ENCODE measurements at places on chromosomes 4 and X.

DNA sequence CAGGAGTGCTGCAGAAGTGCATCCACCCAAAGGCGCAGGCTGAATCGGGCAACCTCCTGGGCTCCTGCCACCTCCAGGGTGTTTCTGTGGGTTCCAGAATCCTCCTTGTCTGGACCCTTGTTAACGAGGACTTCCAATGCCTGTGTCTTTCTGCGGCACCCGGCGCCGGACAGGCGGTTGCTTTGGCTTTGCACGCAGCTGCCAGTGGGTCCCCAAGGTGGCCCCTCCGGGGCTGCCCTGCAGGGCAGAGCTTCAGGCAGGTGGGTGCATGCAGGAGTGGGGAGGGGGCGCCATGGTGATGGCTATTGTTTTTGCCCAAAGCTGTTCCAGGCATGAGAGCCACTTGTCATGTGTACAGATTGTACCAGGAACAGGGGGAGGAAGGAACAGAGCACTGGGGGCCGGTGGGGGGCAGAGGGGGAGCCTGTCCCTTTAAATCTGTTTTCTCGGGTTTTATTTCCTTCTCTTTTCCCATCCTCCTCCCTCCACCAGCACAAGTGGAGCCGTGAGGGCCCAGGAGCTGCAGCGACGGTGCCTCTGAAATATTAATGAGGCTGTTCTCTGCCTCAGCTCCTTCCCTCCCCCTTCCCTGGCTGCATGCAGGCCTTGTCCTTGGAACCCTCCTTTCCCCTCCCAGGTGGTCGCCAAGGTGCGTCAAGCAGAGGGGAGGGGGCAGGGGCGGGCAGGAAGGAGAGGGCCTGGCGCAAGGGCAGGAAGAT, 13.1 kb downstream of the ATP2B3 start:
- DNase-seq = no peak

DNA sequence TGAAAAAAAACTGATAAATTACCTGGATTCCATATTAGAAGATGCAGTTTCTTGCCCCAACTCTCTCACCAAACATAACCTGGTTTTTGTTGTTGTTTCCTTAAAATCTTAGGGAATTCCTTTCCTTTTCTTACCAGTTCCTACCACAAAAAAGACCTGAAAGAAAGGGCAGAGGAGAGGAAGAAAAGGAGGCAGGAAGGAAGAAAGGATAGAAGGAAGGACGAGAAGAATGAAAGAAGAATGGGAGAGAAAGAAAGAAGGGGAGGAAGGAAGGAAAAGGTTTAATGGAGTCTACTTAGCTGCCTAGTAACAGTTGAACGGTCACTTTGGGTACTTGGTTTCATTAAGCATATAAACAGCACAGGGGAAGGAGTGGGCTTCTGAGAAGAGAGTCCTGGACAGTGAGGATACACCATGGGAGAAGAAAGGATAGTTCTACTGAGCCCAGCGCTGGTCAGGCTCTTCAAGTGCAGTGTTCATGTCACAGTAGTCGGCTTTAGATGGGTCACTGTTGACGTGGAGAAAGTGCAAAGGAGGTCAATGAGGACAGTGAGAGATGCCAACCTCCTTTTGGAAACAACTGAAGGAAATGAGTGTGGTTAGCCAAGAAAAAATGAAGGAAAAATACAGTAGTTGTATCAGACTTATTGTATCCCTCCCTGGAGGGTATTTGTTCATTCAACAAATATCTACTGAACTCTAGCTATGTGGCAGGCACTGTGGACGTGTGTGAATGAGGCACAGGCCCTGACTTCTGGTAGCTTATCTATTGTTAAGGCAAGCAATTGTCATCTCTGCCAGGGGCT, 1.1 kb upstream of the CHIC2 start:
- no peak for DNase-seq

GRCh38 chr4:159086606-159087005, 16.3 kb upstream of the RAPGEF2 start:
- no peak for DNase-seq

DNA sequence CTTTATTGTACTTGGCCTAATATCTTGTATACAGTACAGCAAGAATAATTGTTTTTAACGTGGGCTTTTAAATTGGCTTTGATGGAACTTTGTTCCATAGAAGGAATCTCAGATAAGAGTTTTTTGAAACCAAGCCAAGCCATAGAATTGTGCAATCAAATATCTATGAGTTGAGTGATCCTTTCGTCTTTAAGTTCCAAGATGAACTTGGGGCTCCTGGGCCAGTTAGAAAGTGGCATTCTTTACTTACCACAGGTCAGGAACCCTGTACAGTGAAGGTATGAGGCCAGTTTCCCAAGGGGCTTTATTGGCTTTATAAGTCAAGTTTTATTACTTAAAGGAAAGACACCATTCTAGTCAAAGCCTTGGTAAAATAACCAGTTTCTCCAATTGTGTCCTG, 2104.2 kb downstream of the PCDH7 start:
- no peak for DNase-seq

- no peak for DNase-seq
Observed at GRCh38 chrX:51837921-51838320, 55.5 kb upstream of the MAGED1 start.

- no peak for DNase-seq
Observed at GRCh38 chr4:174753021-174753420, 76.0 kb downstream of the GLRA3 start.

DNA sequence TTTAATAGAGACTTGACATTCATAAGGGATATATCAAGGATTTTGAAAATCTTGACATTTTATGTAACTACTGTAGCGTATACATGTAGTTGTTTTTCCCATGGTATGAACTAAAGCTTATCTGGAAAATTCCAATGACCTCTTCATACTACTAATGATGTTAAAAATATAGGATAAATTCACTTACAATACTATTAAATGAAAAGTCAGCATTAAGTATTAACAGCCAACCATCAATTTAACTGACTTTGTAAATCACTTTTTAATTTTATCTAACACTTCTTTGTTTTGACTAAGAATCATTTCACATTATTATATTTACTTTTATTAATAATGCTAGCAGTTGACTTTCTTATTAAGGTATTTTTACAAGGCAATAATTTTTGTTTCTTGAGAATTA, 34.2 kb downstream of the DCK start:
- DNase-seq = no peak

DNA sequence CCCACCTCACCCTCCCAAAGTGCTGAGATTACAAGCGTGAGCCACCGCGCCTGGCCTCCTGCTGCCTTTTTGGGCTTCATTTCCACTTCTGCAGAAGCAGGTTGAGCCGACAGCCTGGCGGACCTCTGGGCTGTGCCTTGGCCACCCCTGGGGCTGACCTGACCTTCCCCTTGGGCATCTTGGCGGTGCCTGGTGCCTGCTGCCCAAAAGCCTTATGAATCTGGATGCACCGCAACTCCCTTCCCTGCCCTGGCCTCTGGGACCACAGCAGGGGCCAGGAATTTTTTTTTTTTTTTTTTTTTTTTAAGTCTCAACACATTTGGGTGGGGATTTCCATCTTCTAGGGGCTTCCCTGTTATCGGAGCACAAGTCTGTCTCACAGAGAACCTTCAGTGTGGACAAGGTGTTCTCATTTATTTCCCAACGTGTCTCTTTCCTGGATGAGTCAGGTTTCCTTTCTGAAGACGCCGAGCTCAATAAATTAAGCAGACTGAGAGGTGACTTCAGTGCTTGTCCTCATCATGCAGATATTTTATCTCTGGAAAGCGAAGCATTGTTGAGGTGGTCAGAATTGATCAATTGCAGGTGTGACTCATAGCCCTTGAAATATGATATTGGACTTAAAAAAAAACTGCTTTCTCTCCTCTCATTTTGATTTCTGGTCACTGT, 79.7 kb downstream of the SHROOM2 start:
- DNase-seq = no peak

- DNase-seq = no peak
Observed at GRCh38 chr4:183601381-183601780, 57.6 kb downstream of the RWDD4 start.

DNA sequence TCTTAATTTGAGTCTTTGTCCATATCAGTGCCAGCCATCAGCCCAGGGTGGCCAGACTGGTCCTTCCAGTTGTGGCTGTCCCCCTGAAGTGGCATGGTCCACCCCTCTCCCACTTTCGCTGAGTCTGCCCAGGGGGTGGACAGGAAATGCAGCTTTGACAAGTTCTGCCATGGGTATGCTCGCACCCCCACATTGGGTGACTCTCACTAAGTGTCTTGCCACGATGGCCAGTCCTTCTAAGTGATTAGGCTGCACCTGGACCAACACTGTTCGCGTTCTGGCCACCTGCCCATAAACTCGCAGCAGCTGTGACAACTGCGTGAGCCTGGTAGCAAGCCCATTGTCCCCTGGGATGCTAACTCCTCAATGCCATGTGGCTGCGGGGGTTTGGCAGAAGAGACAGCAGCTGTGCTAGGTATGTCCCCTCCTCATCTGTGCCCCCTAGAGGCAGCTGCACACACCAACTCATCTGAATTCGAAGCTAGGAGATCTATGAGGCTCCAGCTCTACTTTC, 10.0 kb upstream of the LNX1 start:
- no peak for DNase-seq

- DNase-seq = no peak
Observed at GRCh38 chr4:10267066-10267465, 150.5 kb upstream of the WDR1 start.
